ENCODE measurements at places on chromosomes 3 and 15. TPM values are rescaled to one million over a fixed set of nuclear protein-coding genes. Genes with fewer than 3 reads are reported as not detected.

GRCh38 chr3:152305075-152305474 is 36.3 kb downstream of the MBNL1 start:
- no peak for DNase-seq

- DNase-seq = no peak
These were observed 220.8 kb downstream of the MTHFS start for GRCh38 chr15:79675982-79676381.

RLBP1 gene
- not detected for total RNA-seq

CNTN3 gene
- total RNA-seq = 2.5 TPM

- no peak for DNase-seq
These were observed 187.7 kb downstream of the SATB1 start for GRCh38 chr3:18237251-18238005.

All from heart right ventricle (tissue), 16 donors.